ENCODE measurements at places on chromosomes 13 and 19. TPM values are rescaled to one million over a fixed set of nuclear protein-coding genes. Genes with fewer than 3 reads are reported as not detected.

Gene FGF14
- under 0.01 TPM for total RNA-seq

Gene FPR2
- not detected for total RNA-seq

Gene CACNA1A
- 5.3 TPM for total RNA-seq

Gene CAPNS1
- total RNA-seq = 504 TPM

Gene LRRC63
- not detected for total RNA-seq

Gene HMGB1
- 480 TPM for total RNA-seq

Gene SPACA4
- not detected for total RNA-seq

Gene FBXL12
- 8.1 TPM for total RNA-seq

Gene ZIC5
- not detected for total RNA-seq

Gene TUBB4A
- total RNA-seq = not detected

Gene TEX29
- not detected for total RNA-seq

Gene INAFM1
- 0.36 TPM for total RNA-seq

Gene KLK10
- not detected for total RNA-seq

Gene ZFP36
- 1.4 TPM for total RNA-seq

Gene MUC16
- not detected for total RNA-seq

DNA sequence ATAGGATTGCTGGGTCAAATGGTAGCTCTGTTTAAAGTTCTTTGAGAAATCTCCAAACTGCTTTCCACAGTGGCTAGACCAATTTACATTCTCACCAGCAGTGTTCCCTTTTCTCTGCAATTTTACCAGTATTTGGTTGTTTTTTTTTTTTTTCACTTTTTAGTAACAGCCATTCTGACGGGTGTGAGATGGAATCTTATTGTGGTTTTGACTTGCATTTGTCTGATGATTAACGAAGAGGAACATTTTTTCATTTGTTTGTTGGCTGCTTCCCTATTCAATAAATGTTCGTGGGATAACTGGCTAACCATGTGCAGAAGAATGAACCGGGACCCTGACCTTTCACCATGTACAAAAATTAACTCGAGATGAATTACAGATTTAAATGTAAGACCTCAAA lies 31.2 kb downstream of the CYP4F2 start:
- no peaks in the 10 kb centered on the region for H3K27me3 ChIP-seq
- no peak overlapping the region for H3K4me3 ChIP-seq
- no peak for DNase-seq

GRCh38 chr13:47545201-47546024 lies 455.7 kb downstream of the SUCLA2 start:
- H3K27ac ChIP-seq = no peak overlapping the region
- peaks cover 3% of the 10 kb centered on the region for H3K4me1 ChIP-seq
- no peaks in the 10 kb centered on the region for H3K36me3 ChIP-seq
- DNase-seq = no peak

GRCh38 chr13:26540334-26540733 lies 17.1 kb upstream of the WASF3 start:
- H3K27me3 ChIP-seq = peaks cover 45% of the 10 kb centered on the region
- no peaks in the 10 kb centered on the region for H3K4me1 ChIP-seq
- H3K27ac ChIP-seq = no peak overlapping the region
- no peak for DNase-seq
- no peak overlapping the region for H3K4me3 ChIP-seq

- peaks cover 43% of the 10 kb centered on the region for H3K27me3 ChIP-seq
- no peak overlapping the region for H3K4me3 ChIP-seq
- no peaks in the 10 kb centered on the region for H3K36me3 ChIP-seq
Observed at GRCh38 chr13:111119966-111120365, 4.9 kb downstream of the ARHGEF7 start.

DNA sequence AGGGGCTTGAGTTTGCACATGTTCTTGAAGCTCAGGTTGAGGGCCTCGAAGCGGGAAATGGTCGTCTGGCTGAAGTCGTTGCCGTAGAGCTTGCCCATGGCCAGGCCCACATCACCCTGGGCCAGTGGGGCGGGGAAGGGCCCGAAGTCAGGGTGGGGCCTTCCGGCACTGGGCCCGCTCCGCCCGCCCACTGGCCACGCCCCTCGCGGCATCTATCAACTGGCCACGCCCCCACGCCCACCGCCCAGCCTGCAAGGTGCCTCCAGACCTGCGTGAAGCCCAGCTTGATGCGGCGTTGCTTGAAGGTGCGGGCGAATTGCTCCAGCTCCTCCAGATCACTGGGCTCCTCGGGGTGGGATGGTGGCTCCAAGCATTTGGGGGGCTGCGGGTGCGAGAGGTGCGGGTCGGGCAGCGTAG lies 19.9 kb downstream of the ZNF574 start:
- no peak overlapping the region for H3K27ac ChIP-seq
- DNase-seq = no peak
- H3K36me3 ChIP-seq = no peaks in the 10 kb centered on the region
- no peaks in the 10 kb centered on the region for H3K27me3 ChIP-seq
- H3K4me1 ChIP-seq = peaks cover 2% of the 10 kb centered on the region
- no peak overlapping the region for H3K4me3 ChIP-seq

GRCh38 chr19:19751846-19752245 lies 18.9 kb upstream of the ZNF14 start:
- H3K36me3 ChIP-seq = no peaks in the 10 kb centered on the region
- no peak overlapping the region for H3K27ac ChIP-seq
- DNase-seq = no peak
- no peaks in the 10 kb centered on the region for H3K4me1 ChIP-seq
- no peak overlapping the region for H3K4me3 ChIP-seq

DNA sequence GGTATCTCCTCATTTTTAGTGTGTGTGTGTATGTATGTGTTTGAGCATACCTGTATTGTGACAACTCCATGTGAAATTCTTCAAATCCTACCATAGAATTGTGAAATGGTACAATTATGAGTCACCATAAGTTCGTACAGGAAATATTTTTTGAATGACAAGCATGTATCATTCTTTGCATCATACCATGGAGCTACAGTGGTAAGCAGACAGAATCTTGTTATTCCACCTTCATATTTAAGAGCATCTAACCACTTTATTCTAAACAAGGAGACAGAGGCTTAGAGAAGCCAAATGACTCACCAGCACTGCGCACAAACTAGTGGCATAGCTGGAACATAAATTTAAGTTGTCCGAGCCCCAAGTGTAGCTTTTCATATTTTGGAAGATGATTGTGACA lies 4.5 kb upstream of the EPSTI1 start:
- H3K36me3 ChIP-seq = no peaks in the 10 kb centered on the region
- peak; percentile 98 for DNase-seq
- H3K4me1 ChIP-seq = peaks cover 2% of the 10 kb centered on the region
- peak overlapping the region; percentile 19 for H3K27ac ChIP-seq

DNA sequence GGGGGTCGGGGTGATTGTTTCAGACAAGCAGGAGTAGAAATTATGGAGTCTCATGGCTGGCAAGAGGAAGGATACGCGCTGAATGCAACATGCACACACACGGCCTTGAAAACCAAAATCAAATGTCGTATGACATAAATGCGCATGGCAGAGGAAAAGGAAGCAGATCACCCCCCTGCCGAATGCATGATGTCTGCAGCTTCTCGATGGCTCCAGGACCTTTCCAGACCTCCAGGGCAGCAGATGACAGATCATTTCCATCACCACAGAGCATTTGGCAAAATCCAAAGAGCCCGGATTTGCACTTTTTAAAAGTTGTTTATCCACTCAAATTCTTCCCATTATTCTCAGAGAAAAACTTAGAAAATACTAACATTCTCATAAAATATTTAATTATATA lies 211.7 kb downstream of the NHLRC3 start:
- H3K36me3 ChIP-seq = no peaks in the 10 kb centered on the region
- no peak overlapping the region for H3K4me3 ChIP-seq
- no peaks in the 10 kb centered on the region for H3K4me1 ChIP-seq
- peaks cover 4% of the 10 kb centered on the region for H3K27me3 ChIP-seq
- no peak overlapping the region for H3K27ac ChIP-seq

GRCh38 chr19:29446361-29446760 lies 79.4 kb upstream of the VSTM2B start:
- H3K4me3 ChIP-seq = no peak overlapping the region
- no peaks in the 10 kb centered on the region for H3K27me3 ChIP-seq
- no peak overlapping the region for H3K27ac ChIP-seq
- no peaks in the 10 kb centered on the region for H3K4me1 ChIP-seq
- no peak for DNase-seq

DNA sequence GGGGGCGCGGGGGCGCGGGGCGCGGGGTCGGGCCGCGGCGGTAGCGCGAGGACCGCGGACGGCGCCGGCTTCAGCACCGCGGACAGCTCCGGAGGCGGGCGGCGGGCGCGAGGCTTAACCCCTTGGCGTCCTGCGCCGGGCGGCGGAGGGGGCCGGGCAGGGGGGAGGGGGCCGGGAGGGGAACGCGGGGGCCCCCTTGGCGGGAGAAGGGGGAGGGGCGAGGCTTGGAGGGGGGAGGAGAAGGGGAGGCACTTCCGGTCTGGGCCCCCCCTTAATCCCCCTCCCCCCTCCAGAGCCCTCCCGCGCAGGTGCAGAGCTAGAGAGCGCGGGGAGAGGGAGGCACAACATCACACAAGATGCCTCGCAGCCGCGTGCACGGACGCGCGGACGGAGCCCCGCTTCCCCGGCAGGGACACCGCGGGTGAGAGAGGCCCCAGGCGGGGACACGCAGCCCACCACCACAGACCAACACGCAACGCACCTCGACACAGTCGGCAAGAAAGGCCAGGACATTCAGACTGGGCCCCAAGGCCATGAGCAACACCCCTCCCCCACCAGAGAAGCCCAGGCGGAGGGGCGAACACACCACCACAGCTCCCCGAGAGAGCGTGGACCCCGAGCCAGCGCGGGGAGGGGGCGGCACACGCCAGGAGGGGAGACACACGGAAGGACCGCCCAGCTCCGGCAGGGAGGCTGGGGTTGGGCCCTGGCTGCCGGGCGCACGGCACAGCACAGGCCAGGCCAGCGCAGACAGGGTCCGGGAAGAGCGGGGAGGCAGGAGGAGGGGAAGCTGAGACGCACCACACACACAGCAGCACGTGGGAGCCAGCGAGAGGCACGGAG lies 24.1 kb downstream of the SHANK1 start:
- H3K27me3 ChIP-seq = peaks cover 36% of the 10 kb centered on the region
- no peak for DNase-seq
- no peak overlapping the region for H3K4me3 ChIP-seq

DNA sequence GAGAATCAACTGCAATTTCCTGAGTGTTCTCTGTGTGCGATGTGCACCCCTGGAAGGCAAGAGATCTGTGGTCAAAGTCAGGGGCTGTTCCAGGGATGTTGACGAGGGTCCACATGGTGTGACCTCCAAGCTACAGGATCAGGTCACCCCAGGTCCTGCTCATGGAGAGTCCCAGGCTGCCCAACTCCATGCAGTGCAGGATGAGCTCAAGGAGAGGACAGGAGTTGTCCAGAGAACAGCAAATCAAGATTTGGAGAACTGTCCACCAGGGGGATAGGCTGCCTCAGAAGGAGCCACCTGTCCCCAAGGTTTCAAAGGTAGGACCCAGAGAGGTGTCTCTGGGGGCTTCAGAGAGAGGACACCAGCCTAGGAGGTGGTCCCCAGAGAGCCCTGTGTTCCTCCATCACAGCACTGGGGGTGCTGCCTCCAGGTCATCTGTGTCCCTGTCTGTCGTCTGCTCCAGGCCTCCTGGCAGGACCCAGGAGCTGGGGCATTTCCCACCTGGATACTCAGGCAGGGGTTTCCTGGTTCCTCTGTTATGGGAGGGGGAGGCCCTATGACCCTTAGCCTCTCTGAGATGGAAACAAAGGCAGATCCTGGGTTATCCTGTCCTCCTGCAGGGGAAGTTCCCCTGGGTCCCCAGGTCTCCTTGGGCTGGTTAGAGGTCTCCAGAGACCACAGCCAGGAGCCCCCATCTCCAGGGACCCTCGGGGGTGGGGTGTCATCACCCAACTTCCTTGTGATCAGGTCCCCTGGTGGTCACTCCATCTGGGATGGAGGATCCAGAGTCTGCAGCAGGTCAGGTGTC lies 2.1 kb upstream of the CEACAM7 start:
- H3K27ac ChIP-seq = no peak overlapping the region
- H3K4me1 ChIP-seq = no peaks in the 10 kb centered on the region
- H3K27me3 ChIP-seq = no peaks in the 10 kb centered on the region
- no peaks in the 10 kb centered on the region for H3K36me3 ChIP-seq
- no peak overlapping the region for H3K4me3 ChIP-seq
- no peak for DNase-seq

DNA sequence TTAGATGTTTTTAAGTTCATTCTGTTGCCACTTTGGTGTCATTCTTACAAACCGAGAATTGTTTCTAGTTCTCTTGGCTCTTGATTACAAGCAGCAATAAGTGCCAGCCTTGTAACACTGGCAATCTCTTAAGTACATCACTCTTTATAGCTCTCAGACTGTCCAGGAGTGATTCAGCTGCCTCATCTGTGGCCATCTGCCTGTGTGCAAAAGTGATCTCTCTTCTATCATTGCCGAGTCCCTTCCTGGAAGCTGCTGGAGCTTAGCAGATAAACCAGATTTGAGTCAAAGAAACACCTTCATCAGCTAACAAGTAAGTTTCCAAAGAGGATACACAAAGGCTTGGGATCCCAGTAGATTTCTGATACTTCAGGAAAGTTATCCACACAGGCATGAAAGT lies 23.2 kb downstream of the STOML3 start:
- no peak for DNase-seq
- no peaks in the 10 kb centered on the region for H3K36me3 ChIP-seq
- no peaks in the 10 kb centered on the region for H3K27me3 ChIP-seq

- no peak overlapping the region for H3K4me3 ChIP-seq
- H3K36me3 ChIP-seq = no peaks in the 10 kb centered on the region
- DNase-seq = peak; percentile 49
- no peaks in the 10 kb centered on the region for H3K27me3 ChIP-seq
- H3K4me1 ChIP-seq = no peaks in the 10 kb centered on the region
Observed at GRCh38 chr19:17855280-17856152, 4.2 kb upstream of the RPL18A start.

DNA sequence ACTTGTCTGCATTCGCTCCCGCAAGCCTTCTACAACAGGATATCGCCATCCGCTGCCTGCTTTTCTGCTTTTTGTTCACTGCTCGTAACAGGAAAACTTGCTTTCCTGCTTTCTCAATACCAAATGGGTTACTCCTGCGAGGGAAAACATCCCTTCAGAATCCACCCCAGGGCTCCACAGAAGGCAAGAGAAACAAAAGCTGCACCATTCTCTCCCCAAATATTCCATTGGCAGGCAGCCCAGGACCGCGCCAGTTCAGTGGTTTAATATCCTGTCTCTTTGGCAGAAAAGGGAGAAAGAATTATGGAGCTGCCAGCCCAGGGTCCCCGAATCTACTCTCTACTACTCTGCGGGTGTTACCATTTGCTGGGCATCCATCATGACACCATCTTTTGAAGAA lies 84.7 kb upstream of the DOCK9 start:
- no peak overlapping the region for H3K4me3 ChIP-seq
- no peaks in the 10 kb centered on the region for H3K36me3 ChIP-seq
- DNase-seq = peak; percentile 30
- H3K27ac ChIP-seq = no peak overlapping the region

GRCh38 chr13:61692691-61693090 lies 277.0 kb upstream of the PCDH20 start:
- DNase-seq = no peak
- H3K4me3 ChIP-seq = no peak overlapping the region
- H3K27ac ChIP-seq = no peak overlapping the region
- H3K4me1 ChIP-seq = no peaks in the 10 kb centered on the region
- no peaks in the 10 kb centered on the region for H3K27me3 ChIP-seq

GRCh38 chr19:45863840-45864628 lies at the start of gene FOXA3:
Gene FOXA3 (plus strand): TSS chr19:45864326. CDS start chr19:45864457, 131 bp downstream.
- H3K36me3 ChIP-seq = peaks cover 7% of the 10 kb centered on the region
- DNase-seq = peak; percentile 17
- H3K27me3 ChIP-seq = peaks cover 40% of the 10 kb centered on the region
- H3K27ac ChIP-seq = no peak within 1 kb of the TSS

GRCh38 chr13:58080806-58081205 lies 449.3 kb downstream of the PCDH17 start:
- no peak overlapping the region for H3K4me3 ChIP-seq
- H3K36me3 ChIP-seq = no peaks in the 10 kb centered on the region
- DNase-seq = no peak
- H3K27ac ChIP-seq = no peak overlapping the region

GRCh38 chr19:33294058-33294798 lies 8.1 kb downstream of the CEBPA start:
- DNase-seq = no peak
- peaks cover 42% of the 10 kb centered on the region for H3K27me3 ChIP-seq
- H3K36me3 ChIP-seq = no peaks in the 10 kb centered on the region
- no peak overlapping the region for H3K4me3 ChIP-seq
- peaks cover 3% of the 10 kb centered on the region for H3K4me1 ChIP-seq

Measured in IMR-90 (cell line).